Mesangial cell (primary cell): ENCODE measurements at places on chromosomes 3 and 15. TPM values are rescaled to one million over a fixed set of nuclear protein-coding genes. Genes with fewer than 3 reads are reported as not detected.

Gene XCR1
- not detected in 2 replicates for total RNA-seq

Gene CIB2
- 12.7 and 19.3 TPM in 2 replicates for total RNA-seq

Gene IL16
- not detected in 2 replicates for total RNA-seq

Gene SLC9C1
- total RNA-seq = not detected in 2 replicates

Gene HDGFL3
- 9.6 and 12.4 TPM in 2 replicates for total RNA-seq

Gene TOPAZ1
- not detected in 2 replicates for total RNA-seq

Gene ADAMTS9
- 5.4 and 20.3 TPM in 2 replicates for total RNA-seq

Gene RETNLB
- total RNA-seq = not detected in 2 replicates

Gene AZI2
- 22.3 and 24.0 TPM in 2 replicates for total RNA-seq

Gene GOLGA8T
- total RNA-seq = not detected in 2 replicates

Gene ERC2
- 1.8 and 3.1 TPM in 2 replicates for total RNA-seq

Gene CILP
- 0.13 TPM in 1 of 2 replicates, not detected in the other for total RNA-seq

Gene TMEM40
- not detected in 2 replicates for total RNA-seq

Gene ITIH4
- total RNA-seq = 0.63 TPM in 1 of 2 replicates, not detected in the other

Gene NAALADL2
- 0.33 and 1.1 TPM in 2 replicates for total RNA-seq

Gene UROC1
- total RNA-seq = not detected in 2 replicates

Gene PRR20G
- not detected in 2 replicates for total RNA-seq

Gene CCDC54
- total RNA-seq = not detected in 2 replicates

Gene ECE2
- total RNA-seq = not detected in 2 replicates

Gene CD86
- total RNA-seq = not detected in 2 replicates

Gene SLC28A2
- not detected in 2 replicates for total RNA-seq

Gene PRC1
- total RNA-seq = 13.2 and 231 TPM in 2 replicates

Gene ACAA1
- 43.3 and 64.4 TPM in 2 replicates for total RNA-seq

Gene TUSC7
- not detected in 2 replicates for total RNA-seq

Gene FBXO40
- total RNA-seq = not detected in 2 replicates

Gene ARL14
- not detected in 2 replicates for total RNA-seq

Gene ARHGEF26
- 3.6 and 4.4 TPM in 2 replicates for total RNA-seq

Gene TRIP4
- total RNA-seq = 6.7 and 10.0 TPM in 2 replicates

Gene TRAT1
- not detected in 2 replicates for total RNA-seq

Gene NUSAP1
- 9.6 and 118 TPM in 2 replicates for total RNA-seq

Gene FETUB
- total RNA-seq = not detected in 2 replicates

Gene MINAR1
- 0.49 and 0.63 TPM in 2 replicates for total RNA-seq

Gene PLCB2
- total RNA-seq = 0.81 and 2.2 TPM in 2 replicates

Gene PIERCE2
- total RNA-seq = 1.6 and 2.1 TPM in 2 replicates

Gene UBAP1L
- total RNA-seq = 0.33 and 0.89 TPM in 2 replicates

Gene LRRC31
- not detected in 2 replicates for total RNA-seq

Gene NMNAT3
- total RNA-seq = 2.1 and 16.9 TPM in 2 replicates

Gene GOLGA8S
- not detected in 2 replicates for total RNA-seq

Gene NLGN1
- total RNA-seq = 0.81 and 3.5 TPM in 2 replicates

Gene KLHDC8B
- total RNA-seq = 10.1 and 37.6 TPM in 2 replicates

Gene MEX3B
- total RNA-seq = 11.2 and 19.9 TPM in 2 replicates

Gene DUOX1
- total RNA-seq = 0.51 TPM in 1 of 2 replicates, not detected in the other
